ENCODE measurements at places on chromosomes 5 and 9.

- no peak for DNase-seq
These were observed 153.7 kb downstream of the TLE1 start for GRCh38 chr9:81535542-81536241.

DNA sequence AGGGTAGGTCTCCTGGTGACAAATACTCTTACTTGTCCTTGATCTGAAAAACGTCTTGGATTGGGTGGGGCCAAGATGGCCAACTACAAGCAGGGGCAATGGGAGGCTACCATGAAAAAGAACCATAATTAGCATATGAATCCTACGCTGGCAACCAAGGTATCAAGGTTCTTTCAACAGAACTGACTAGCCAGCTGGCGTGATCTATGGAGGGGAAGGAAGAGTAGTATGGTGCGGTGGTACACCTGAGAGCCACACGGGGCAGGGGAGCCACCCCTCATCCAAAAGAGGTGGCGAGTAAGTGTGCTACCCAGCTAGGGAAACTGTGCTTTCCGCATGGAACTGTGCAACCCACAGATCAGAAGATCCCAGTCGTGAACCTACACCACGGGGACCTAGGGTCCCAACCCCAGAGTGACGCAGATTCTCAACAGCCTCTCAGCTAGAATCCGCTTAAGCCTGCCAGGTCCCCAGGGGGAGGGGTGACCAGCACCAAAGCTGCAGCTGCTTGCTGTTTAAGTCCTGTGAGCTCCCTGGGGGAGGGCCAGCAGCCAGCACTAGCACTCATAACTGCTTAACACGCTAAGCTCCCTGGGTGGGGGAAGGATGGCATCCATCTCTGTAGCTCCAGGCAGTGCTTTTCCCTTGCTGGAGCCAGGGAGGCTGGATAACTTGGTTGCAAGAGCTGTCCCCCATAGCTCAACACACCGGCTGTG lies 334.8 kb downstream of the FBXL17 start:
- DNase-seq = no peak

DNA sequence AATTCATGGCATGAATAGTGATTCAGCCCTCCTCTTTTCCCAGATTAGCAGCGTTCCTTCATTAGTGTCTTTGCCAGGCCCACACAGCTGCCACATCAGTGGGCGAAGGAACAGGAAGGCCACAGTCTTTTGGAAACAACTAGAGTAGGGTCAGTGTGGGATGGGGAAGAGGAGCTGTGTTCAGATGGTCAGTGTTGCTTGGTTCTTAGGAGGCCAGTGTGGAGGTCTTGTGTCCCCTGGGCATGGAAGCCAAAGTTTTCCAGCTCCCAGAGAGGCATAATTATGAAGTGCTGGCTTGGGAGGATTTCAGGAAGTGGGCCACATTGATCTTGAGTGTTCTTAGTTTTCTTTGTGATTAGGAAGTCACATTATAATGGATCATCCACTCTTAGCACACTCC lies 269.6 kb downstream of the PSAT1 start:
- no peak for DNase-seq

DNA sequence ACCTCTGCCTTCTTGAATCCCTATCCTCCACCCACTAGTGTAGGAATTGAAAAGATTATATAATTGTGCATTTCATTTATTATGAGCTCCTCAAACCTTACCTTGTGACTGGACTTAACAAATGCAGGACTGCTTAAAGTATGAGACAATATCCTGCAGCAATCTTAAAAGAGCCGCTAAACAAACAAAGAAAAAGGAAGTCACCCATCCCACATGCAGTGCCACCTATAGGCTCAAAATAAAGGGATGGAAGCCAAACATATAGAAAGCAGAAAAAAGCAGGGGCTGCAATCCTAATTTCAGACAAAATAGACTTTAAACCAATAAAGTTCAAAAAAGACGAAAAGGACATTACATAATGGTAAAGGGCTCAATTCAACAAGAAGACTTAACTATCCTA lies 8.7 kb downstream of the PCAT7 start:
- DNase-seq = no peak

GRCh38 chr5:3751846-3752245 lies 156.2 kb downstream of the IRX1 start:
- no peak for DNase-seq
